ENCODE measurements at places on chromosomes 5 and 9.

DNA sequence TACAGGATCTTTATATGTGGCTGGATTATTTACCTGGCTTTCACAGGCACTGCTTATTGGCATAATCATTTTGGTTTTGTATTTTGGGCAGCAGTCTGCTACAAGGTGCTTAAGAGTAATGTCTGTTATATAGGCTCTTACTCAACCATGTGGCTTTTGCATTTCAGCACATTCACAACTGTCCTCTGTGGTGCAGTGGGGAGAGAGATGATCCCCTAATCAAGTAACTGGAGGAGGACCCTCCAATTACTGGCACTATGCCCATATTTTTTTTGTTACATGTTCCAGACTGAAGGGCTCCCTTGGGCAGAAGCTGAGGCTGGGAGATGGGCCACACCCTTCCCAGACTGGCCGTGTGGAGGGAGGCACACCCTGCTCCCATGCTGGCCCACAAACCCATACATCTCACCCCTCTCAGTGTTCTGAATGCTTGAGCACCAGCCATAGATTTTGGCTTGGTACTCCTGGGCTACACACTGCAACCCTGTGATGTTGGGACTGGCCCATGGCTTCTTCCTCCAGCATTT lies 173.5 kb downstream of the FAM174A start:
- no peaks in the 10 kb centered on the region for H3K27me3 ChIP-seq
- H3K4me3 ChIP-seq, result no peak overlapping the region
- DNase-seq, result no peak
- H3K27ac ChIP-seq, result no peak overlapping the region
- no peaks in the 10 kb centered on the region for H3K4me1 ChIP-seq

DNA sequence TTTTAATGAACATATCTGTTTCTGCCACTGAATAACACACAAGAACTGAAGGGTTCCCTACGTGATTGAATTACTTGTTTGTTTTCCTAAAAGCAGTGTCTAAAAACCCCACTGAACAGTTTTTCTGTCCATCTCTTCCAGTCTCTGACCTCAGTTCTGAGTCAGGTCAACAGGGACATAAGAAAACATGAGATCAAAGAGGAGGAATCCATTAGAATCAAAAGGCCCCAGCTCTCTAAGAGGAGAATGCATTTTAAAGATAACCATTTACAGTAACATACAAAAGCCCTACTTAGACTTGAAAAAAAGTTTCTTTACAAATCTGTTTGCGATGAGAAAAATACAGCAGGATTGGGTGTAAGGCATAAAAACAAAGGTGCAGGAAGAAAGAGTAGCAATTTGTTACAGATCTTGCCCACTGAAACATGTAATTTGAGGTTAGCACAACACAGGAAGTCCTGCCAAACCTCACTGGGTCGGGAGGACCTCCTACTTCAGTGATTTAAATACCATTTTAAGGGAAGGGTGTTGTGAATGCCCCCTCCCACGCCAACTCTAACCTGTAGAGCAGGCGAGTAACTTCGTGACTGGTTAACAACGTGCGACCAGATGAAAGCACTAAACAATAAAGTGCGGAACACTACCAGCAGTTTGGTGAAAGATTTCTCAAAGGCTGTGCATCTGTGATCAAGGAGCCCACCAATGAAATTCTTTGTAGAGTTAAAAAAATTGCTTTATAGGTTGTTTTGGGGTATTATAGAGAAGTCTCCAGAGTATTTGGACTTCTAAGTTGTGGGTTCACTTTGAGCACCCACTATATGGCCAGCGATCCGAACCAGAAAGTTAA lies 1.3 kb downstream of the QSOX2 start:
- H3K4me1 ChIP-seq, result peaks cover 8% of the 10 kb centered on the region
- peak overlapping the region; percentile 87 for H3K4me3 ChIP-seq
- H3K27ac ChIP-seq, result no peak overlapping the region
- no peaks in the 10 kb centered on the region for H3K27me3 ChIP-seq
- no peak for DNase-seq

DNA sequence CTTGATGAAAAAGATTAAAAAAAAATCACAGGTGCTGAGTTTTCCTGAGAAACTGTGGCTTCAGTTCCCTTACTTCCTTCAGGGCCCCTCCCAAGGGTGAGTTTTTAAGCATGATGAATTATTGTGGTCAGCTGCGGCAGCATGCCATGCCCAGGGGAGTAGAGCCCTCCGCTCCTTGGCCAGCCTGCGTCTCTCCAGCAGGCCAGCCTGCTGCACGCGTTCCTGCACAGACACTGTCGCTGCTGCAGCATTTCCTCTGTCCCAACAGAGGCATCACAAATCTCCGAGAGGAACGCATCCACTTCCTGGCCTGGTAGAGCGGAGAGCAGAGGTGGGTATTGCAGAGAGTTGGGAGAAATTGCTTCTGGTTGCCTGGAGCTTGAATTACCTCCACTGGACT lies 26.1 kb upstream of the GLRA1 start:
- H3K27me3 ChIP-seq, result peaks cover 3% of the 10 kb centered on the region
- DNase-seq, result no peak
- H3K36me3 ChIP-seq, result no peaks in the 10 kb centered on the region
- H3K4me3 ChIP-seq, result no peak overlapping the region
- peaks cover 4% of the 10 kb centered on the region for H3K4me1 ChIP-seq

DNA sequence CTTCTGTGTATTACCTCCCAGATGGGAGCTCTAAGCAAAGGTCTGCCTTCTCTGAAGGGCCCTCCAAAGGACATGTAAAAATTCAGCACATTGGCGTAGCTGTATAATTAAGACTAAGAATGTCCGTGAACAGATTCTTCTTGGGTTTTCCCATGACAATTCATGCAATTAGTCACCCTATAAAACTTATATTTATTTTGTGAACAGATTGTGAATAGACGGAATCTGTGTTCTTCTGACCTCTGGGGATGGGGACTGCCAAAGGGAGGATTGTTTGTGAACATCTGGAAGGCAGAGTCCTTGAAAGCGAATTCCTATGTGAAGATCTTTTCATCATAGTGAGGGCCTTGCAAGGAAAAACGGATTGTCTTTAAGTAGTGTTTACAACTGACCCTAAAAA lies 111.3 kb downstream of the EGFLAM start:
- H3K27ac ChIP-seq, result no peak overlapping the region
- no peaks in the 10 kb centered on the region for H3K36me3 ChIP-seq
- H3K4me3 ChIP-seq, result no peak overlapping the region

GRCh38 chr5:18314192-18314778 lies 680.0 kb downstream of the TAF11L14 start:
- DNase-seq, result no peak
- H3K27me3 ChIP-seq, result no peaks in the 10 kb centered on the region
- no peak overlapping the region for H3K27ac ChIP-seq
- no peak overlapping the region for H3K4me3 ChIP-seq
- H3K36me3 ChIP-seq, result no peaks in the 10 kb centered on the region
- no peaks in the 10 kb centered on the region for H3K4me1 ChIP-seq

GRCh38 chr9:97954550-97954989 lies 16.6 kb upstream of the HEMGN start:
- no peak overlapping the region for H3K27ac ChIP-seq
- peaks cover 18% of the 10 kb centered on the region for H3K27me3 ChIP-seq
- no peaks in the 10 kb centered on the region for H3K4me1 ChIP-seq

- H3K36me3 ChIP-seq, result no peaks in the 10 kb centered on the region
- H3K4me1 ChIP-seq, result peaks cover 7% of the 10 kb centered on the region
- no peaks in the 10 kb centered on the region for H3K27me3 ChIP-seq
- DNase-seq, result no peak
- H3K27ac ChIP-seq, result no peak overlapping the region
Observed at GRCh38 chr9:133998915-133999595, 6.9 kb upstream of the VAV2 start.

DNA sequence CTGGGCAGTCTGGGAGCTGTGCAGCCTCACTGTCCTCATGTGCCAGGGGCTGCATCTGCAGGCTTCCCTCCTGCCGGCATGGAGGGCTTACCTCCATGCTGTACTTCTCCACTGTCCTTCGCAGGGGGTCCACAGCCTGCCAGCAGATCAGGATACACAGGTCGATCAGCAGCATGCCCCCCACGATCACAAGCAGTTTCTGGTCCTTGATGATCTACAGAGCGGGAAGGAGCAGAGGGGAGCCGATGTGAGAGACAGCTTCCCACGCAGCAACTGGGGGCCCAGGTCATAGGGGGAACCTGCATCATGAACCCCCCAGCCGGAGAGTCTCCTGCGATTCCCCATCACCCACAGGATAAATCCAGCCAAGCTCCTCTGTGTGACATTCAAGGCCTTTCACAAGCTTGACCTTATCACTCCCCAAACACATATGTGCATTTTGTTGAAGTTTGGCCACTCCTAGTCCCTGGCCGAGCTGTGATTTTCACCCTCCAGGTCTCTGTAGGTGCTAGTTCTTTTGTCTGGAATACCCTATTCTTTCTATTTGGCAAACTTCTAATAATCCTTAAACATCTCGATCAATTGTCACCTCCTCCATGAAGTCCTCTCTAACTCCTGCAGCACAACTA lies 107.3 kb upstream of the TBC1D2 start:
- H3K27ac ChIP-seq, result no peak overlapping the region
- H3K36me3 ChIP-seq, result no peaks in the 10 kb centered on the region
- DNase-seq, result no peak
- H3K4me1 ChIP-seq, result no peaks in the 10 kb centered on the region
- no peaks in the 10 kb centered on the region for H3K27me3 ChIP-seq

- no peaks in the 10 kb centered on the region for H3K27me3 ChIP-seq
- no peaks in the 10 kb centered on the region for H3K36me3 ChIP-seq
- no peak overlapping the region for H3K27ac ChIP-seq
Observed at GRCh38 chr5:39207345-39208045, 11.9 kb downstream of the FYB1 start.

GRCh38 chr9:2229109-2229721 lies 214.1 kb downstream of the SMARCA2 start:
- no peak overlapping the region for H3K27ac ChIP-seq
- no peaks in the 10 kb centered on the region for H3K36me3 ChIP-seq
- no peaks in the 10 kb centered on the region for H3K4me1 ChIP-seq
- DNase-seq, result no peak
- H3K4me3 ChIP-seq, result no peak overlapping the region

- DNase-seq, result no peak
- H3K27me3 ChIP-seq, result peaks cover 44% of the 10 kb centered on the region
- no peak overlapping the region for H3K27ac ChIP-seq
Observed at GRCh38 chr5:176612855-176613254, 2.9 kb upstream of the GPRIN1 start.

- no peaks in the 10 kb centered on the region for H3K4me1 ChIP-seq
- no peak overlapping the region for H3K27ac ChIP-seq
- no peak for DNase-seq
- H3K4me3 ChIP-seq, result no peak overlapping the region
Observed at GRCh38 chr5:172150514-172151425, 37.3 kb downstream of the STK10 start.

GRCh38 chr5:142342128-142342981 lies 17.5 kb upstream of the SPRY4 start:
- H3K27ac ChIP-seq, result no peak overlapping the region
- H3K27me3 ChIP-seq, result no peaks in the 10 kb centered on the region
- no peaks in the 10 kb centered on the region for H3K36me3 ChIP-seq
- H3K4me1 ChIP-seq, result peaks cover 5% of the 10 kb centered on the region
